ENCODE measurements at places on chromosomes 3 and 15.

GRCh38 chr3:40024526-40024925, 215.1 kb downstream of the MYRIP start:
- DNase-seq, result no peak

DNA sequence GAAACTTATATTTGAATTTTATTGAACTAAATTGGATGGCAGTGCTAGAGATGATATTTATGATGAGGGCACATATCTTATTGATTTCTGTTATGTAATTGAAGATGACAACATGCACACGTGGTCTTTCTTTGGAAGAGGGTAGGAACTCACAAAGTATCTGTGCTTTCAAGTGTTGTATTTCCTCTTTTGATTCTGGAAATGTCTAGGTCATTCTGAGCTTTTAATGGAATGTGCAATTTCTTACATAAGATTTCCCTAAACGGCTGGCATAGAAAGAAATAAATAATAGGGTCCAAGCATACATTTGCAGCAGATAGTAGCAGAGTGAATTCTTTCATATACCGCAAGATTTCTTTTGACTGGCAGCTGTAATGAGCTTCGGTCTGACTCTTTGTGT, 10.1 kb upstream of the GPR171 start:
- no peak for DNase-seq

GRCh38 chr15:34241376-34242330, 16.8 kb downstream of the EMC4 start:
- DNase-seq, result no peak

- DNase-seq, result no peak
Measured at GRCh38 chr3:15052335-15053242, 12.5 kb downstream of the MRPS25 start.

DNA sequence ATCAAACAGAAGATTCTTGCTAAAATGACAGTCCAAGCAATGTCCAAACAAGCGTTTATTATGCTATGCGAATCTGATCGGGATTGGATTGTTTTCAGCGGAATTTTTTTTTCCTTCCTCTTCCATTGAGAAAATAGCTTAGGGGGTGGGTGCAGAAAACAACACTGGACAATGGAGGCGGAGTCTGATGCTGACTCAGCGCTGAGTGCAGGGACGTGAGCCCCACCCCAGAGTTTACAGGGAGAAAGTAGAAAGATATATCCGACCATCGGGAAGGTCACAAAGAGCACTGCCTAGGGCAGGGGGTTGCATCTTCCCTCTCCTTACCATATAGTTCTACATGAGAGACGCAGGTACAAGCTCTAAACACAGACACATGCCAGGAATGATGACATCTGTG, 117.0 kb downstream of the FOXP1 start:
- DNase-seq, result no peak

DNA sequence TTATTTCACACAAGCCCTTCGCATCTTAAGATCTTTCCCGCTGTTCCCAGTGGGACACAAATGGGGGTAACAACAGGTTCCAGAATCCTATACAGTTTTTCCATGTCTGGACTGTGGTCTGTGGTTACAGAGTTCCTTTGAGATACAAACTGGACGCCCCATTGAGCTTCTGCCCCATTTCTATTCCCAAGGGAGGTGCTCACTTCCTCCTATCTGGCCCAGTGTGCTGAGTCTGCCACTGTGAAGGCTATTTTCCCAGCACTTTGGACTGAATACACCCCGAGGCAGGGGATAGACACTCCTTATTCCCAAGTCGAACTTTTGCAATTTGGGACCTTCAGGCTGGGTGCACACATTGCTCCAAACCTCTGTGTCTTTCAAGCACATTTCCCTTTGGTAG, 44.0 kb downstream of the MESD start:
- DNase-seq, result no peak

DNA sequence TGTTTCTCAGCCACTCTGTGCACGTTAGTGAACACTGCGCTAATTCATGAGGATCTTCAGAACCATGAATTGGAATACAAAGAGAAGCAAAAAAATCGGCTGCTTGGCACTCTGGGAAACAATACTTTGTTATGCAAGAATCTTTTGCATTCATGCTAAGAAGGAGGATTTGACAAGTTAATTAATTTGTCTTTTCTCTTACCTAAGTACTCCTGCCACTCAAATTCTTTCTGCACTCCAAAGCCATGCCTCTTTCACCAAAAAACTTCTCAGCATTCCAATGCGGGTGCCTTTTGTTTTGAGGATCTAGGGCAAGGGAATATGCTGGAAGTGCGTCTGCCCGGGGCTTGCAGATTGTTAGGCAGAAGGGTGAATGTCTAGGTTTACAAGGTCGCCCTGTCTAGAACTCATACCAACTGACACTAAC, 11.3 kb upstream of the KAT2B start:
- no peak for DNase-seq

GRCh38 chr3:35654476-35654875, 15.2 kb downstream of the ARPP21 start:
- no peak for DNase-seq

- DNase-seq, result no peak
Measured at GRCh38 chr3:157460253-157460652, 23.6 kb downstream of the PTX3 start.

DNA sequence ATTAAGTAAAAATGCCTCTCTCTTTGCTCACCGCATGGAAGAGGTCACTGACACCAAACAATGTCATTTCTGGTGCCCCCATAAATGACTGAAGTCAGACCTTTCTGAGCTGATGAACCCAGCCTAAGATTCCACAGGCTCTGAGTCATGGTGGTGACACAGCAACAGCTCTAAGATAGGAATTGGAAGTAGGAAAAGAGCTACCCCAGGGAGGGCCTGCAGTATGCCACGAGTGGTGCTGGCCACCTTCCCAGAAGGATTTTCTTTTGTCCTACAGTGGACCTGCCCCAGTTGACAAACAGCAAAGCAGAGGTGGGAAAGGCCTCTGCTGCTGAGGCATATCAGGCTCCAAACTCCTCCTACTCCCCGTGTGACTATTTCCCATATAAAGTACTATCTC, 208.1 kb downstream of the MINAR1 start:
- DNase-seq, result peak; percentile 77

DNA sequence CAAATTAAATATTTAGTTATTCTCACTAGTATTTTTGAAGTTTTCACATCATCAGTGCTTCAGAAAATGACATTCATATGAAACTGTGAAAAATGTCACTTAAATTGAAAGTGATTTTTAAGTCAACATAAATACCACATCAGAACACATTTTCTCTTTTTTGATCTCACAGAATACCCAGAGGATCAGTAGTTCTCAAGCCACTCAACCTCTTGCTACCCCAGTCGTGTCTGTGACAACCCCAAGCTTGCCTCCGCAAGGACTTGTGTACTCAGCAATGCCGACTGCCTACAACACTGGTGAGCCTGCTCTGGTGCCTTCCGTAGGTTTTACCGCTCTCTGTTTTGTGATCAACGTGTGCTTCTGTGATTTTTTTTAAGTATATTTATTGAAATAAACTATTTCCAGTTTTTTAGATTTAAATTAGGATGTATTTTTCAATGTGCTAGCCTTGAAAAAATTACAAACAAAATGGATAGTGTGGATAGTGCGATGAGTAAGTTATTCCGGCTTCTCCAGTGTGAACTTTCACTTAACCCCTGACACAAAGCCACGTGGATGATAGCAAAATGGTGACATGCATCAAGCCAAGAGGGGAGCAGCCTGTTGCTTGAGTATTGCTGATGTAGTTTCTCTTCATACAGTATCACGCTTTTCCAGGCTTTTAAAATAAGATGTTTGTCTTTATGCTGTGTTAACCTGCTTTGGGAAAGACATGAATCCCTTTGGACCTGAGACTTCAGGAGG, 26.5 kb downstream of the LYSMD4 start:
- no peak for DNase-seq

- DNase-seq, result no peak
Measured at GRCh38 chr3:141240286-141240685, 8.7 kb downstream of the PXYLP1 start.

GRCh38 chr3:167575000-167575600, 78.6 kb downstream of the WDR49 start:
- DNase-seq, result no peak

GRCh38 chr3:31999907-32000439, 18.4 kb downstream of the ZNF860 start:
- DNase-seq, result no peak

DNA sequence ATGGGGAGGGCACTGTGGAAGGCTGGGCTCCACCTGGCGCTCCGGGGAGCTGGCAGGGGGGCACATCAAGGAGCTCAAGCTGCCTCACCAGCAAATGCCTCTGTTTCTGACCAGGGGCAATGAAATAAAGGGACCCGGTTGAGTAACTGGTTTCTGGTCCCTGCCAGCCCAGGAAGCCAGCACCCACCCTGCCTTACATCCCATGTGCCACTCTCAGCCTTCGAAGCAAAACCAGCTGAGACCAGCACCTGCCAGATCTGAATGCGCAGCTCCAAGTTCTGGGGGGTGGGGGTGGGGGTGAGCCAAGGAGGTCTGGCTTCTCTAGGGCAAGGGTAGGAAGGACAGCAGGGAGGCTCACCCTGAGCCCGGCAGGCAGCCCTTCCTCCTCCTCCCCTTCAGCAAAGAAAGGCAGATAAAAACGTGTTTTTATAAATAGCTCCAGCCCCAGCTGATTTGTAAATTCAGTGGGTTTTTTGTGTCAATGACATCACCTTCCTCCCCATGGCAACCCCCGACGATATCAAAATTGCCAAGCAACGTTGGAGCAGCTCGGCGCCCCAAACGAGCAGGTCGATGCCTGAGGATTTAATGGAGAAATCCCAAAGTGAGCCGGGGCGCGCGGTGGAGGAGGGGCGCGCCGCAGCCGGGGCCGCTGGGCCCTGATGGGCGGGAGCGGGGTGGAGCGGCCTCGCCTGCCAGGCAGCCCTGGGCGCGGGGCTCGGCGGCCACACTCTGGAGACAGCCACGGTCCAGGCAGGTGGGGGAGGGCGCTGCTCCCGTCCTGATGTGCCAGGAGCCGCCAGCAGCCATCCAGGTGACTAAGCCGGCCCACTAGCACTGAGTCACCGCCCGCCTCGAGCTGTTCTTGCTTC, at the start of gene PAK6:
Gene PAK6 (plus strand): TSS at position 532 of the 872 bp plus-strand sequence. CDS start 25,723 bp downstream, outside the sequence.
- DNase-seq, result peak; percentile 49

- DNase-seq, result no peak
Measured at GRCh38 chr15:99955532-99955931, 222.3 kb upstream of the LYSMD4 start.

DNA sequence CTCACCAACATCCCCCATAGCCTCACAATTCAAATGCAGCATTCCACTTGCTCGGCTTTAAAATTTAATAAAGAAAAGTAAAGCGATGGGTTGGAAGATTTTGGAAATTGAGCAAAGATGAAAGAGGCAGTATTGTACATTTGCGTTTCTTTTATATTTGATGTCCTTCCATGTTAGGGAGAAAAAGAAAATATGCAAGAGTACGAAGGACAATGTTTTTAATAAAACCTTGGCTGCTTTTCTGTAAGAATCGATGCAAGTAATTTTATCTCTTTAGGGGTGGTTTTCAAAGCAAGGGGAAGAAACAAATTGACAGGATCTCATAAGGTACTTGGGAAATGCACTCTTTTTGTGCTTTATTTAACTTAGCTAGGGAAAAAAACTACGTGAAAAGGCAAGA, 61.8 kb upstream of the TSC22D2 start:
- no peak for DNase-seq

GRCh38 chr3:183792976-183793375, 32.4 kb downstream of the MAP6D1 start:
- DNase-seq, result no peak

GRCh38 chr3:18223974-18224373, 201.2 kb downstream of the SATB1 start:
- DNase-seq, result no peak

GRCh38 chr3:25831578-25831977, 41.7 kb downstream of the OXSM start:
- peak; percentile 12 for DNase-seq

- peak; percentile 16 for DNase-seq
Measured at GRCh38 chr15:80693682-80694610, 1.2 kb upstream of the ABHD17C start.

DNA sequence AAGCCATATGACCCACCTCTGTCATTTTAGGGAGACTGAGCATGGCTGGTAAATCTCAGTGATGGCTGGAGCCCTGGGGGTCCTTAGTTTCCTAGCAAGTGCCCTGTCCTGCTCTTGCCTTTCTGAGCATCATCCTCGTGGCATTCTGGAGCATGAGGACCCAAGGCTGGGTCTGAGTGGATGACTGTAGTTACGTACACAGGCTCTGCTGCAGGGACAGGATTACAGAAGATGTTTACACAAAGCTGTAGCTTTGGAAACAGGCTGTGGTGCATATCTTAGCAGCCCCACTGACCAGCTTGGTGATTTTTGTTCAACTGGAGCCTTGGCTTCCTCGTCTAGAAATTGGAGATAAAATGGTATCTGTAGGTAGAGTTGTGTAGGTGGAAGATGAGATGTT, 272.9 kb upstream of the CTDSPL start:
- DNase-seq, result no peak
